ENCODE measurements at places on chromosomes 11 and 22. TPM values are rescaled to one million over a fixed set of nuclear protein-coding genes. Genes with fewer than 3 reads are reported as not detected.

- no peak for DNase-seq
Observed at GRCh38 chr11:68106165-68106940, 14.8 kb downstream of the CHKA start.

DNA sequence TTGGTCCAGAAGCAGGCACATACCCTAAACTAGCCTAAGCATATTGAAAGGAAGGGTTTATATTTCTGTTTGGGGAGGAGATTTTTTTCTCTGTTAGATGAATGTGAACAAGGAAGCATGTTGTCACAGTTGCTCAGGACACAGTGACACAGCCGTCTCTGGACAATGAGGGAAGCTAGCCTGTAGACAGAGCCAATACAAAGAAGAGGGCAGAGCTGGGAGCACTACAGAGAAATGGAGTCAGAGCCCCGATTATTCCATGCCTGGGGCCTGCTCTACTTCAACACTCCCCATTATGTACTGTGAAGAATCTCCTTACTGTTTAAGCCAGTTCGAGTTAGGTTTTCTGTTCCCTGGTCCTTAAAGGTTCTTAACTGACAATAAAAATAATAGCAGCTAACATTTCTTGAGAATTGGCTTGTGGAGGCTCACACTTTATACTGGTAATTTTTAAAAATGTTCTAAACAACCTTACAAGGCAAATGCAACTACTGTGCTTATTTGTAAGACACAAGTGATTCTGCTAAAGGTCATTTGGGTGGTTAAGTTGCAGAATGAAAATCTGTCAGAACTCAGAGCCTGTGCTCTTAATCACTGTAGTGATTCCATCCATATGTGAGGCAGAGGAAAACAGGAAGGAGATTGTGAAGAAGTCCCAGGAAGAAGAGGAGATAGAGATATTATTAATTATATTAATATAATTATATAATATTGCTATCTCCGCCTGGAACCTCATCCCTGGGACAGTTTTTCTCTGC, 58.8 kb upstream of the RRAS2 start:
- DNase-seq, result no peak

- DNase-seq, result peak; percentile 68
Observed at GRCh38 chr11:6419009-6419631, at the start of gene APBB1. Gene APBB1 (minus strand): TSS chr11:6419094. CDS start chr11:6411347, 7,747 bp downstream.

GRCh38 chr11:123184531-123184930, 10.5 kb downstream of the CLMP start:
- DNase-seq, result no peak

DNA sequence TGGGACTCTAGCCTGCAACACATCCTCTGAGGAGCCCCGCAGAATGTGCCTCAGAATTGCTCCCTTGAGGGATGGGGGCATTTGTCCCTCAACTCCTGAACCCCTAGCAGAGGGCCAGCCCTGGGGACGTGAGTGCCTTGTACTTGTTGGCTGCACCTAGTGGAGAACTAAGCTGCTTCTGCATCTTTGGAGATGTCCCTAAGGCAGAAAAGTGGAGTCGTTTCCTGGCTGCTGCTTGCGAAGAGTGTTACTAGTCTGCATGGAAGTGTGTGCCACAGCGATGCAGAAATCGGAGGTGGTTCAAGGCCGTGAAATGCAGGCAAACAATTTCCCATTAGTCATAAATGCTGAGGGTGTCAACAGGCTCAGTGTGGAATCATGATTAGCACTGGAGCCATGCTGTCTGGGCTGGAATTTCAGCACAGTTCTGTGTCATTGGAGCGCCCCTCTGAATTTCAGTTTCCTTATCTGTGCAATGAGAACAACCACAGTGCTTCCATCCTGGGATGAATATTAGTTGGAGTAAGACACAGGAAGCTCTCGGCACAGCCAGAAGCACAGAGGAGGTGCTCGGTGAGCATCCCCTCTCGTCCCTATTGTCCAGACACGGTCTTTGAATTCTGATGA, 56.5 kb downstream of the MIAT start:
- no peak for DNase-seq

GRCh38 chr22:30261134-30261533, 5.5 kb downstream of the OSM start:
- DNase-seq, result no peak

DNA sequence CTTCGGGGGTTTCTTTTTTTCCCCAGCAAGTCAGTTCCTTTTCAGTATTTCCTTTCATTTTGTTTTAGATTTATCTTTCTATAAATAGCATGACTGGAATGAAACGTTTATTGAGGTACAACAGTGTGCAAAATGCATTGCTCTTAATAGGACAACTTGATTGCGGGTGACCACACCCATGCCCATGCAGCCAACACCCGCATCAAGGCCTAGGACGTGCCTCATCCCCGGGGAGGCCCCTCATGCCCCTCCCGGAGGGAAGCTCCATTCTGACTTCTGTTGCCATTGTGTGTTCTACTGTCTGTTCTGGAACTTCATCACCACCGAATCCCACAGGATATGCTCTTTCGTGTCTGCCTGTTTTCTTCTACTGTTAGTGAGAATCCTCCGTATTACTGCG, 82.2 kb downstream of the RPS6KA4 start:
- no peak for DNase-seq

- DNase-seq, result no peak
Observed at GRCh38 chr22:32968746-32969145, 89.4 kb downstream of the SYN3 start.

DNA sequence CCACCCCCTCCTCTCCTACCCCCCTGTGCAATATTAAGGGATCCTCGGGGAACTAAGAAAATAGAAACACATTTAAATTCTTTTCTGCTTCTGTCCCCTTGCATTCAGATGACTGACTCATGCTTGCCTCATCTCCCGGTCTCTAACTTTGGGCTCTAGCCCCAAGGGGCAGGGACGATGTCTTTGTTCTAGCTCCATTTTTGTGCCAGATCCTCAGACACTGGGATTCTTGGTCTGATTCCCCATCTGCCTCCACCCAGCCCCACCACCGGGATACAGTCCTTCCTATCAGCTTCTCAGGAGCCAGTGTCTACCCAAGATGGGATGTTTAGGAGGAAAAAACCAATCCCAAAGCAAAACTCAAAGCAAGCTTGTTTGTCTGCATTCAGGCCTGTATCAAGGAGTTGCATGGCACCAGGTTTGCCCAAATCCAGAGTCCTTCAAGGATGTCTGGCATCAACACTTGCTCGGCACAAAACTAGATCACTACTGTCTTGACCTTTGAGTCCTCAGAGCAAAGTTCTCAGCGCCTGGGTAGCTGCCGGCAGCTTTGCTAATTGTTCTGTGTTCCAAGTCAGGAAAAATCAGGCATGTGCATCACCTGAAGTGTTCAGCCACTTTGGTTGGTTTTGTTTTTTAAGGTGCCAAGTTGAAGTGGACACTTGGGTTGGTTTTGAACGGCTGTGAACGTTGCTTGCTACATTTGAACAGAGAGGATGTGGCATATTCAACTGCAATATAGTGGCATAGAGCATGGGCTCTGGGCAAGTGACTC, 212.8 kb downstream of the DSCAML1 start:
- DNase-seq, result no peak

- DNase-seq, result no peak
Observed at GRCh38 chr11:29200791-29201562, 815.9 kb downstream of the KCNA4 start.

Gene ZDHHC13
- 27.8 TPM for total RNA-seq

Gene OR51B5
- total RNA-seq, result not detected

Gene RAG1
- total RNA-seq, result 0.21 TPM

All from activated T-helper 2 cell treated with anti-CD3 and anti-CD28 coated beads, Interferon-gamma antibody, Interleukin-2, Interleukin-4, amounts not matched to agents 10 μg/mL and 5 μg/mL and 100 μg/mL, durations not matched to agents 14 hours and 24 hours and 36 hours (primary cell).